ENCODE measurements at places on chromosomes 4 and X.

- no peak for DNase-seq
Observed at GRCh38 chrX:10089378-10089795, 67.4 kb upstream of the CLCN4 start.

GRCh38 chrX:123172869-123173268 lies 11.2 kb upstream of the GRIA3 start:
- DNase-seq, result no peak

DNA sequence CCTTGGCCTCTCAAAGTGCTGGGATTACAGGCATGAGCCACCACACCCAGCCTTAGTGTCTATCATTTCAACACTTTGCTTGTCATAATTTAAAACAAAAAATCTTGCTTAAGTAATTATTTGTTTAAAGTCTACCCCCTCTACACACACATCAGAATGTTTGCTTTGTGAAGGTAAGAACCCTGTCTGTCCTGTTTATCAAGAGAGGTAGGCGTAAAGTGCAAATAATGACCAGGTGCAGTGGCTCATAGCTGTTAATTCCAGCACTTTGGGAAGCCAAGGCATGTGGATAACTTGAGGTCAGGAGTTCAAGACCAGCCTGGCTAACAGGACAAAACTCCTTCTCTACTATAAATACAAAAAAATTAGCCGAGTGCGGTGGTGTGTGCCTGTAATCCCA lies 326.7 kb upstream of the CLNK start:
- DNase-seq, result no peak

- no peak for DNase-seq
Observed at GRCh38 chr4:55568905-55569504, 22.3 kb upstream of the CLOCK start.

- no peak for DNase-seq
Observed at GRCh38 chr4:113344100-113344499, 294.6 kb downstream of the ANK2 start.

DNA sequence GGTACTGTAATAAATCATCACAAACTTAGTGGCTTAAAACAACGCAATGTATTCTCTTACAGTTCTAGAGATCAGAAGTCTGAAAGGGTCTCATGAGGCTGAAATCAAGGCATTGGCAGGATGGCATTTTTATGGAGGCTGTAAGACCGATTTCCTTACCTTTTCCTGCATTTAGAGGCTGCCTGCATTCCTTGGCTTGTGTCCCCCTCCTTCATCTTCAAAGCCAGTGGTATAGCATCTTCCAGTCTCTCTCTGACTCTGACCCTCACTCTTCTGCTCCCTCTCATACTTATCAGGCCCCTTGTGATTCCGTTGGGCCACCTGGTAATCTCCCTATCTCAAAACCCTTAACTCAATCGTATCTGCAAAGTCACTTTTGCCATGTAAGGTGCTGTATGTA lies 258.2 kb upstream of the JADE1 start:
- no peak for DNase-seq

- DNase-seq, result no peak
Observed at GRCh38 chr4:15254236-15254880, 173.5 kb upstream of the C1QTNF7 start.

DNA sequence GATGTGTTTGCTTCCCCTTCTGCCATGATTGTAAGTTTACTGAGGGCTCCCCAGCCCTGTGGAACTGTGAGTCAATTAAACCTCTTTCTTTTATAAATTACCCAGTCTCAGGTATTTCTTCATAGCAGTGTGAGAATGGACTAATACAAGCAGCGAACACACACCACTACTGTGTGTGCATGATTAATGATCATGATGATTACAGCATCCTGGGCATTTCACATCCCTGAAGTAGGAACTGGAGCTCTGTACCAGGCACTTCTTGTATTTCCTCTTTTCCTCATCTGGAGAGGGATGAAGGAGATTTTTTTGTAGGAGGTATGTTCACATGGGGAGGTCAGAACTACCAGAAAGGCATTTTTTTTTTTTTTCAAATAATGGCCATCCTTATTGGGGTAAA lies 60.8 kb downstream of the PPM1K start:
- DNase-seq, result no peak

- DNase-seq, result no peak
Observed at GRCh38 chr4:188107931-188108843, 1.2 kb downstream of the TRIML2 start.

GRCh38 chrX:106783716-106784115 lies 18.8 kb upstream of the TBC1D8B start:
- DNase-seq, result no peak

- DNase-seq, result no peak
Observed at GRCh38 chr4:151537687-151538086, 128.7 kb downstream of the FHIP1A start.

DNA sequence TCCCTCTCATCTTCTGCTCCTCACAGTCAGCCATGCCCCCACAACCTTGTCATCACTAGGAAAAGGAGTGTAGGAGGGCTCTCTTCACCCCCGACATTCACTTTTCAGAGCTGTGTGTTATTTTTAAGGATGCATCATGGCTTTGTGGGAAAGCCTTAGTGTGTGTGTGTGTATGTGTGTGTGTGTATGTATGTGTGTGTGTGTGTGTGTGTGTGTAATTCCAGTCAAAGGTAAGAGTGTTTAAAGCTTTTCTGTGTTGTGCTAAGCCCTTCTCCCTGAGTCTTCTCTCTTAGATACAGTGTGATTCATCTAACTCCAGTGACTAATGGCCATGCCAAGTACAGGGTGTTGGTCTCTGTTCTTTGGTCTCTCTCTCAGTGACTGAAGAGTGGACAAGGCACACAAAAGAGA lies 76.6 kb downstream of the CHIC2 start:
- DNase-seq, result no peak
